Ammon's horn (tissue), 1 donor: ENCODE measurements at places on chromosomes 3 and 15.

DNA sequence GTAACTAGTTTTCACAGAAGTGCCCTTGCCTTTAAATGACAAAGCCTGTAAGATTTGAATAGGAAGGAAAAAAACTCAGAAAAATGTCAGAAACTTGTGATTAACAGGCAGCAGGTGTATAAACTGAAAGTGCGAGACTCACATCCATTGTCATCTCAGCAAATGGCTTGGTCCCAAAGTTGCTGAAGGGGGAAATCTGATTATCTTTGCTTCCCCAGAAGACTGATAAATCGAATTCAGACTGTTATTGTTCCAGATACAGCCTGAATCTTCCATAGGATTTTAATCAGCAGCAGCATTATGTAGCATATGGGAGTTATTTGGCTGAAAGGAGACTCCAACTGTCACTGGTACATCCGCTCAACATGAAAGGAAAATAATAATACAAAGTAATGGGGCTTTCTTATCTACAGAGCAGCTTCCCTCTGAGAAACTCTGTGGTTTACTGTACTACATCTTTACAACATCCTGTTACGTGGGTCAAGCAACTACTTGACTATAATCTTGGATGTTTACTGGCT lies 550.4 kb upstream of the CCDC54 start:
- no peak for DNase-seq

GRCh38 chr15:74683758-74684157 lies 12.1 kb downstream of the EDC3 start:
- DNase-seq = no peak

DNA sequence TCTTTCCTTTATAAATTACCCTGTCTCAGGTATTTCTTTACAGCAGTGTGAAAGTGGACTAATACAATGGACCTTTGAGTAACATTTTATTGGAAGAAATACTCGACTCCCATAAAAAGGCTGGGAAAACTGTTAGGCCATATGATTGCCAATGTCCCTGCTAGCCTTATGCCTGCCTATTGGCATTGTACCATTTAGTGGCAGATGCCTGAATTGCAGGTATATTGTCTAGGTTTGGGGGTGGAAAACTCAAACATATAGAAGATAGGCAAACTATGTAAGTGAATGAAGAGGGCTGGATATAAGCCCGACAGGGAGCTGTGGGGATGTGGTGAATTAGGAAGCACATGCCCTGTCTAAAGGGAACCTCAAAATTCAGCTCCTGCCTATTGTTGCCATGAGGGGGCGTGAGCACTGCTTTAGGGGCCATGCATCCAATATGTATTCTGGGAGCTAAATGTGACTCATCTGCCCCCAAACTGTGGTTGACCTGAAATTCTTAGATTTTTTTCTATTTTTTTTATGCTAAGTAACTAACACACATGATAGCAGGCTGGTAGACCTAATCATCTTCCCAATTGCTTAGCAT lies 65.2 kb upstream of the TRA2B start:
- DNase-seq = no peak

DNA sequence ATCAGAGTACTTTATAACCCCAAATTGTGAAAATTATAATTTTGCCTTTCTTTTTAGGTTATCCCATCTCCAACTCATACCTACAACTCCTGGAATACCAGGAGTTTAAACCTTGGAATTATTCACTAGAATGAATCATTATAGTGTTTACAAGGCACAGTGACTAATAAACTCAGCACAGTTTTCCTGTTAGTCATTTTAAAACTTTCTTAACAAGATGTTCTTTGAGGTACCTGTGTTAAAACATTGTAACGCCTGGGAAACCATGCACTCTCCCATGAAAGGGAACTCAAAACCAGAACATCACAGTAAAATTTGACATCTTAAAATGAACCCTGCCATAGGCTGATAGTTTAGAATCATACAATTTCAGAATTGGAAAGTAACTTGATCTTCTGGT lies 132.4 kb upstream of the OSTN start:
- no peak for DNase-seq

DNA sequence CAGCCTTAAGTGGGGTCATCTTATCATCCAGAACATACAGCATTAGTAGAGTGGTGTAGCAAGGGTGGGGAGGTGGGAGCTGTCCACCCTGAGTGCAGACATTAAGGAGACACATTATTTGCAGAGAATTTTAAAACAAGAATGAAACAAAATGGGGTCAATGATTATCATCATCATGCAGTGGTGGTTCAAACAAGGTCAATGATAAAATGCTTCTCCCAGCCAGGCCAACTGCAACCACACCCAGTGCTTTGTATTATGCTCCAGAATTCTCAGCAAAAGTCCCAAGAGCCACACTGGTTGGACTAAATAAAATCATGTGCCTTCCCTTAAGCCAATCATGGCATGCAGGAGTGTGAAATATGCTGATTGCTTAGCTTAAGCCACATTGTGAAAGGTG lies 96.7 kb upstream of the FHIT start:
- no peak for DNase-seq

DNA sequence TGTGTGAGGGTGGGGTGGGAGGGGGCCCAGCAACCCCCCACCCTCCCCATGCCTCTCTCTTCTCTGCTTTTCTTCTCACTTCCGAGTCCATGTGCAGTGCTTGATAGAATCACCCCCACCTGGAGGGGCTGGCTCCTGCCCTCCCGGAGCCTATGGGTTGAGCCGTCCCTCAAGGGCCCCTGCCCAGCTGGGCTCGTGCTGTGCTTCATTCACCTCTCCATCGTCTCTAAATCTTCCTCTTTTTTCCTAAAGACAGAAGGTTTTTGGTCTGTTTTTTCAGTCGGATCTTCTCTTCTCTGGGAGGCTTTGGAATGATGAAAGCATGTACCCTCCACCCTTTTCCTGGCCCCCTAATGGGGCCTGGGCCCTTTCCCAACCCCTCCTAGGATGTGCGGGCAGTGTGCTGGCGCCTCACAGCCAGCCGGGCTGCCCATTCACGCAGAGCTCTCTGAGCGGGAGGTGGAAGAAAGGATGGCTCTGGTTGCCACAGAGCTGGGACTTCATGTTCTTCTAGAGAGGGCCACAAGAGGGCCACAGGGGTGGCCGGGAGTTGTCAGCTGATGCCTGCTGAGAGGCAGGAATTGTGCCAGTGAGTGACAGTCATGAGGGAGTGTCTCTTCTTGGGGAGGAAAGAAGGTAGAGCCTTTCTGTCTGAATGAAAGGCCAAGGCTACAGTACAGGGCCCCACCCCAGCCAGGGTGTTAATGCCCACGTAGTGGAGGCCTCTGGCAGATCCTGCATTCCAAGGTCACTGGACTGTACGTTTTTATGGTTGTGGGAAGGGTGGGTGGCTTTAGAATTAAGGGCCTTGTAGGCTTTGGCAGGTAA lies 8.1 kb downstream of the FAM131A start:
- DNase-seq = peak; percentile 95

- DNase-seq = no peak
Observed at GRCh38 chr3:157257101-157257500, 97.2 kb upstream of the CCNL1 start.

GRCh38 chr3:102299125-102299877 lies 135.5 kb upstream of the ZPLD1 start:
- no peak for DNase-seq

DNA sequence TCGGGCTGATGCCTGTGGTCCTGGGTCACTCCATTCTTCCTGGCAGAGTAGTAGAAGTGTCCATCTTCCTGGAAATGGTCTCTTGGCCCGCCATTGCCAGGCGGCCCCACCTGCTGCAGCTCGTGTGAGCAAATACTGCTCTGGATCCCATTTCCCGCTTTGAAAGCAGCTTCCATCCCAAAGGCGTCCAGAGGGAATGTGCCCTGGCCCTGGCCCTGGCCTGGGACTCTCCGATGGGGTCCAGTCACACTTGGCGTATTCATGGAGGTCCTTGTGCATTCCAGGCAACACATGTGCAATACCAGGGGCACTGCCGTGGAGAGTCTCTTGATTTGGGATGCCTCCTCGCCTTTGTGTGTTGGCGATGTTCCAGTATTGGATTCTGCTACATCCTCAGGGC lies 111.1 kb downstream of the SNRPN start:
- DNase-seq = no peak

DNA sequence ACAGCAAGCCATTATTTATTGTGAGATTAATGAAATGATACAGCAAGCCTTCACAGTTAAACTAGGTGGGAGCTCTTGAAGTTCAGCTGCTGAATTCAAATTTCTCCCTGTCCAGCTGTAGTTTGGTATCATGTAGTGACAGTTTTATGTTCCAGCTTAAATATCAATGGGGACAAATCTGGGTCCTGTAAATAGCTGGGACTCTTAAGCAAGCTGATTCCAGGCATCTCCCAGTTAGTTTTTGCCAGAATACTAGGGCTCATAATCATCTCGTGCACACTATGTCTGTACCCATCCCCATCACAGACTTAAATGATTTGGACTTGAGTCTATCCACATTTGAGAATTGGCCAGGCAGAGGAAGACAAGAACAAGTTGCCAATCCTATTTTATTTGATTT lies 27.9 kb upstream of the NIT2 start:
- no peak for DNase-seq

- DNase-seq = peak; percentile 55
Observed at GRCh38 chr3:131361464-131362421, 19.8 kb upstream of the NUDT16 start.

- DNase-seq = no peak
Observed at GRCh38 chr3:78015856-78016255, 976.0 kb downstream of the ROBO2 start.

DNA sequence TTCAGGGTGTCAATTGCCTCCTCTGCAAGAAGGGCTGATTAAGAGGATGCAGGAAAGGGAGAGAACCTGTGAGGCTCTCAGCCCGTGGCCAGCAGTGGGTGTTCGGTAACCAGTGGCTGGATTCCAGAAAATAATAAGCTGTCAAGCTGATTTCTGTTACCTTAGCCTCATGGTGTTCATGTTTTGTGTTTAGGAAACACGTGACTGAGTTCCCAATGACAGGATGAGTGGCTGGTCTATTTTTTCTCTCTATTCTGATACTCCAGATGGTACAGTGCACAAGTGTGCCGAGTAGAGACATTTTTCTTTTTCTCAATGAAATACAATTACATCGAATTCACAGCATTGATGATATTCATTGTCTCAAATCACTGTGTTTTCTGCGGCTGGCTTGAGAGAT lies 43.6 kb downstream of the EDEM1 start:
- peak; percentile 26 for DNase-seq

DNA sequence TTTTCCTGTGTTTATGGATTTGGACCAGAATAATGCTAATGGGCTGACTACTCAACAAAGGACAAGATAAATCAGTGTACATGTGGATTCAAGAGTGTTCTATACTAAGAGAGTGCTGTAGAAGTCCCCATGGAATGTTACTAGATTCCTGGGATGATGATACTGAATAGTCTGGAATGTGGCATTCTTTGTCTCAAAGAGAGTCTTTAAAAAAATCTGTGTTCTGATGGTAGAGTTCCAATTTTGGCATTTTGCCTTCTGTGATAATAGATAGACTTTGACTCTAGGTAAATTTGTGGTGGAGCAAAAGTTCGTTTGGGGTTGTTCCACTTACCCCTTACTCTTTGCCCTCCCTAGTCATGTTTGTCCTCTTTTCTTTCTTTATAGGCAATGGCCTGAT lies 43.7 kb downstream of the NMD3 start:
- no peak for DNase-seq

- no peak for DNase-seq
Observed at GRCh38 chr3:49625071-49625470, 49.1 kb upstream of the APEH start.

GRCh38 chr3:183809270-183809669 lies 16.1 kb downstream of the MAP6D1 start:
- DNase-seq = no peak

GRCh38 chr3:11132861-11133260 lies 21.4 kb upstream of the HRH1 start:
- DNase-seq = no peak

GRCh38 chr3:151552589-151552988 lies 91.7 kb upstream of the IGSF10 start:
- no peak for DNase-seq

DNA sequence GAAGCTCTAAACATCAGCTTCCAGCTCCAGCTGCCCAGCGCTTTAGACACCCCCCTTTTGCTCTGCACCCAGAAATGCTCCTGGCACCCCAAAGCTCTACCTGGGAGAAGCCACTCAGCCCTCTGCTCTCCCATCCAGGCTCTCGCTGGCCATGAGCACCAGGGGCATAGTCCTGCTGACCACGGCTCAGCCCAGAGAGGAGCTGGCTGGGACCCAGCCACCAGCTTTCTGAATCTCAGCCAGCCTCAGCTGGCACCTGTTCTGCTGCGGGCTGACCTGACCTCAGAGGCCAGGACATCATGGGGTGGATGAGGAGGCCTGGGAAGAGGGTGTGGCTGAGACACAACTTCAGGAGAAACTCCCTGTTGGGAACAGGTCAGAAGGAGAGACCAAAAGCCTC lies 8.6 kb downstream of the NTRK3 start:
- no peak for DNase-seq

- DNase-seq = no peak
Observed at GRCh38 chr3:162292409-162292808, 795.8 kb downstream of the OTOL1 start.

DNA sequence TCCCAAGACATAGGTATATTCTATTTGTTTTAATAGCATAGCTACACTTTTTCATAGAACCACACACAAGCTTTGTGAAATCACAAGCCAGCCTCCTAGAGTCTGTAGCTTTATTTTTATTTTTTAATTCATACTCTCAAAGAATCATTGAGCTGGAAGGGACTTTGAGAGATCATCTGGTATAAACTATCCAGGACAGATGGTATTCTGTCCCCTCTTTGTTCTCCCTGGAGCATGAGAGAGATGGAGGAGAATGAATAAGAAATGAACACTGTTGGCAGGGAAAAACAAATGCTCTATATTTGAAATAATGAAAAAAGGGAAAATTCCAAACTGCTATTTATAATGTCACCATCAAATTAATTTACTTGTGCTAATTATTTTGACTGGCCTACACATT lies 338.7 kb upstream of the IL12A start:
- DNase-seq = no peak

GRCh38 chr3:189229196-189229828 lies 57.5 kb downstream of the TPRG1 start:
- no peak for DNase-seq

DNA sequence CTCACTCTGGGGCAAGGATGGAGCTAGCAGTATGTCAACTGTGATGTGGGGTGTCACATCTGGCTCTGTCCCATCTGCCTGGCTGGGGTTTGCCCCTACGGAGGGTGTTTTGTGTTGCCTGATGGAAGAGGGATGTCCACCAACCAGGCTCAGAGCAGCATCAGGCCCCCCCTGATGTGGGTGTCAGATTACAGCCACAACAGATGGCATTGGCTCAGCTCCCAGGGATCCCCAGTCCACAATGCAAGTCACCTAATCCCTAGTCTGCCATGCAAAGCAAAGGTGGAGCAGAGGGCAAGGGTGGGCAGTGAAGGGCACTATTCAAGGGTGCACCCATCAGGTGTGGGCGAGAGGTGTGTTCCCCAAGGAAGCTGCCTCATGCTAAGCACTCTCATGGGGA lies 48.9 kb upstream of the AMOTL2 start:
- peak; percentile 34 for DNase-seq
